T-helper 17 cell (primary cell): ENCODE measurements at places on chromosomes 3 and 15.

- DNase-seq: no peak
Measured at GRCh38 chr15:47551079-47551478, 166.2 kb upstream of the SEMA6D start.

- no peak for DNase-seq
Measured at GRCh38 chr15:98794748-98795147, 146.4 kb downstream of the IGF1R start.

- no peak for DNase-seq
Measured at GRCh38 chr3:8869613-8870012, 93.7 kb downstream of the RAD18 start.

DNA sequence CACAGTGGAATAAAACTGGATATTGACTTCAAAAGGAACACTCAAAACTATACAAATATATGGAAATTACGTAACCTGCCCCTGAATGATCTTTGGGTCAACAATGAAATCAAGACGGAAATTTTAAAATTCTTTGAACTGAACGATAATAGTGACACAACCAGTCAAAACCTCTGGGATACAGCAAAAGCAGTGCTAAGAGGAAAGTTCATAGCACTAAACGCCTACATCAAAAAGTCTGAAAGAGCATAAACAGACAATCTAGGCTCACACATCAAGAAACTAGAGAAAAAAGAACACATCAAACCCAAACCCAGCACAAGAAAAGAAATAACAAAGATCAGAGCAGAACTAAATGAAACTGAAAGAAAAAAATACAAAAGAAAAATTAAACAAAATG, 46.6 kb downstream of the DNAAF4 start:
- DNase-seq: no peak

GRCh38 chr3:53729618-53730017, 116.6 kb downstream of the CHDH start:
- DNase-seq: no peak

DNA sequence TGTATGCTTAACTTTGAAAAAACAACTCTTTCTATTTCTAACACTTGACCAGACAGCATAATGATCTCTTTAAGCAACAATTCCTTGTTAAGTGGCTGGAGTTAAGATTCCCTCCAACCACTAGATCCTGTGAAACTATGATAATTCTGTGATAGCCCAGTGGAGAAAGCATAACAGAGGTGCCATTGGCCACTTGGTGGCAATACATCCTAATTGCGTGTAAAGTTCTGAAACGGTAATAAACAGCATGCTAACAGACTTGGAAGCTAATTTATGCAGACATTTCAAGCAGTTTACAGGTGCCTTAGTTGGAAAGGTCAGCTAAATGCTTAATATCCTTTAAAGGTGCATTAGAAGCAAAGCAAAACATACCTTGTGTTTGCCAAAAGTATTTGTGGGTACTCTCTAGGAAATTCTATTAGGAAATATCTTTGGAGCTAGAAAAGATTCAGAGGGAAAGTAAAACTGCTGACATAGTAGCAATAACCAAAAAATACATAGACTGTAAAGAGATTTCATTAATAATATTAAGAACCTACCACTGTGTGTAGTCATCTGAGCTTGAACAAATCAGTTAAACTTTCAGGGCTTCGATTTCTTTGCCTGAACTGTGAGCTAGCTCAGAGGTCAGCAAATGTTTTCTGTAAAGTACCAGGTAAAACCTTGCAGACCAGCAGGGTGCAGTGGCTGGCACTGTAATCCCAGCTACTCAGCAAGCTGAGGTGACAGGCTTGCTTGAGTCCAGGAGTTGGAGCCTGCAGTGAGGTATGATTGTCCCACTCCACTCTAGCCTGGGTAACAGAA, 19.0 kb upstream of the CSTA start:
- no peak for DNase-seq

DNA sequence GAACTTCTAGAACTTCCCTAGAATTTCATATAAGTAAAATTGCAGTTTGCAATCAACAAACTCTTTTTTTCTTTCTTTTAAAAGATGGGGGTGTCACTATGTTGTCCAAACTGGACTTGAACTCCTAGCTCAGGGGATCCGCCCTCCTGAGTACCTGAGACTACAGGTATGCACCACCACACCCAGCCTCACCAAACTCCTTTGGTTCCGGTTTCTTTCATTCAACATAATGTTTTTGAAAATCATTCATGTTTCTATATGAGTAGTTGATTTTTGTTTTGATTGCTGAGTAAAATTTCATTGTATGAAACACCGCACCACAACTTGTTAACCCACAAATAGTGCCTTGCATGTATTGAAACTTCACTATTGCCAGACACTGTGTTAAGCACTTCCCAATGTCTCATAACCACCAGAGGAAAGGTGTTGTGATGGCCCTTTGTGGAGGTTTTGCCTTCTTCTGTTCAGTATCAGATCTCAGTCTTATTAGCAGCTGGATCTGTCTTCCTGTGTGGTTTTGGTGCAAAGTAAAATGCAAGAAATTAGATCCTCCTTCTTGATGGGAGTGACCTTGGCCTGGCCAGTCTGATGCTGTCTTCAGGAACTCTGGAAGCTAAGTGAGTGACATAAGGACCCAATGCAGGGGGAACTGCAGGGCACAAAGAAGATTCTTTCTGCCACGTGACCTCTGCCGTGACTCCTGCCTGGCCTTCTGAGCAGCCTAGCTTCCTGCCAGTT, 78.8 kb upstream of the UBE2E1 start:
- DNase-seq: no peak

GRCh38 chr15:34607832-34608231, 24.4 kb upstream of the GOLGA8B start:
- no peak for DNase-seq

- DNase-seq: no peak
Measured at GRCh38 chr3:31815006-31815405, 166.1 kb downstream of the OSBPL10 start.

- no peak for DNase-seq
Measured at GRCh38 chr15:50181201-50181968, 611 bp upstream of the SLC27A2 start.

DNA sequence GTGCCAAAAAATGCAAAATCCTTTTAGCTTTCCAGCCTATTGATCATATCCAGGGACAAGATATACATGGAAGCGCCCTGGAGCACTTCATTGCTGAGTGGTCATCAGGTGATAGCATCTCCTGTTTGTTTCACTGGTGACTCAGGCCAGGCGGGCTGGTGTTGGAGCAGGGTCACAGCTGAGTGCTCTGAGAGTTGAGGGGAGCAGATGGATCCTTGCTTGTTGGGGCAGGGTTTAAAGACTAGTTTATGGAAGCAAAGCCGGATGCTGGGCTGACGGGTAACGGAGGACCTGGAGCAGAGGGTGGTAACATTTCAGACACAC, 405.0 kb upstream of the TPM1 start:
- no peak for DNase-seq

DNA sequence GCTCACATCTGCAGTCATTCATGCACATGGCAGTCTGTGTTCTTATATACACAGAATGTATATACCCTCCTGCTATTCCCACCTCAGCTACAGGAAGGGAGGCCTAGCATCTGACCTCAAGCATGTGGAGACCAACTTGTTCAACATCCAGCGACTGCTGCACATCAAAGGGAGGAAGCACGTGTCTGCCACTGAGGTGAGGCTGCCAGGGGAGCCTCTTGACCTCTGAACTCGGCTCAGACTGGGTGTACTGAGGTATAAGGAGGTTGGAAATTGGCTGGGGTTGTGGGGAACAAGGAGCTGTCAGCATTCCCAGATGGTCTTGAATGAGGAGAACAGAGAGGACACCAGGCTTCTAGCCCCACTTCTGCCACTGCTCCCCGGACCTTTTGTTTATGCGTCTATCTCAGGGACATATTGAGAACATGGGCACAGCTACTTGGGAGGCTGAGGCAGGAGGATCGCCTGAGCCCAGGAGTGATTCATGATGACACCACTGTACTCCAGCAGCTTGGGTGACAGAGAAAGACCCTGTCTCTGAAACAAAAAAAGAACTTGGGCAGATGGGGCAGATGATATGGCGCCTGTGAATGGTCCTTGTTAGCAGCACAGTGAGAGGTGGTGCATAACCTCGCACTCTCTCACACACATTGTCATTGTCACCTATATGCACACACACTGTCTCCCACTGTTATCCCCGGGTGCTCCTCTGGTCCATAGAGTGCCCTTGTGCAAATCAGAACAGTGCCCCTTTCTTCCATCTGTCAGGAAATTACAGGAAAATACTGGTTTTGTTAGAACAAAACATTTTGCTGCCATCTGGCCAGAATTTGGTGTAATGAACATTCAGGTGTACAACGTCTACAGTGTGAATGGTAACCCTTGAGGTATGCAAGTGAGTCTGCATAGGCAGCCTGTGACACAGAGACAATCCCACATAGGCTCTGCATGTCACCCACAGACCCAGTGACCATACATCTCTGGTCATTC, 5.4 kb downstream of the VILL start:
- no peak for DNase-seq

DNA sequence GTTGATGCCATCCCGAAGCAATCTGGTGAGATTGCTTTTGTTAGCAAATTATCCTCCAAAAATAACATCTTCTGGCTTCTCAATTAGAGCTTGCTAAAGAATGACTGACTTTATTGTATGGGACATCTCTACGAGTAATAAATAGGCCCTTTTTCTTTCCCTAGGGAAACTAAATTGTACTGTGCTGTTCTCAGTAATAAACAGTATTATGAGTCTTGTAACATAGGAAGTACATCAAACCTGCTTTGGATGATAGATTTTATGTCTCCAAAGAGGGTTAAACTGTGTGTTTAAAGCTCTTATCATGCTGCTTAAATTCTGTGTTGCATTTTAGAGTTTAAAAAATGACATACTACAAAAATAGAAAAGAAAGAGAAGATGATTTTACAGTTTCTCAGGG, 153.4 kb upstream of the THRB start:
- DNase-seq: no peak

GRCh38 chr3:131883086-131883485, 151.7 kb downstream of the CPNE4 start:
- no peak for DNase-seq

DNA sequence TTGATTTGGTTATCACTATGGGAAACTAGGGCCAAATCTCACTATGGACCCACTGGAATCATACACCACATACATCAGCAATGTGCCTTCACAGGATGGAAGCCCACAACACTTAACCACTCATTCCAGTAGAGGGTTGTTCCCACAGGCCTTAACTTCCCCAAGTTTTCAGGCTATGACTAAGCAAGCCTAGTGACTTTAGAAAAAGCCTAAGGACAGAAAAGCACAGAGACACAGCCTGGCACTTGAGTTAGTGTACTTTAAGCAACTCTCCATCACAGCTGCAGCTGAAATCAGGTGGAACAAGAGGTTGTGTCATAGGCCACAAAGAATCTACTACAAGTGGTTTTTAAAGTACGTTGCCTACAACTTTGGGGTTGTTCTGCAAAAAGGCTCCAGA, 128.7 kb downstream of the LRRN1 start:
- DNase-seq: no peak

DNA sequence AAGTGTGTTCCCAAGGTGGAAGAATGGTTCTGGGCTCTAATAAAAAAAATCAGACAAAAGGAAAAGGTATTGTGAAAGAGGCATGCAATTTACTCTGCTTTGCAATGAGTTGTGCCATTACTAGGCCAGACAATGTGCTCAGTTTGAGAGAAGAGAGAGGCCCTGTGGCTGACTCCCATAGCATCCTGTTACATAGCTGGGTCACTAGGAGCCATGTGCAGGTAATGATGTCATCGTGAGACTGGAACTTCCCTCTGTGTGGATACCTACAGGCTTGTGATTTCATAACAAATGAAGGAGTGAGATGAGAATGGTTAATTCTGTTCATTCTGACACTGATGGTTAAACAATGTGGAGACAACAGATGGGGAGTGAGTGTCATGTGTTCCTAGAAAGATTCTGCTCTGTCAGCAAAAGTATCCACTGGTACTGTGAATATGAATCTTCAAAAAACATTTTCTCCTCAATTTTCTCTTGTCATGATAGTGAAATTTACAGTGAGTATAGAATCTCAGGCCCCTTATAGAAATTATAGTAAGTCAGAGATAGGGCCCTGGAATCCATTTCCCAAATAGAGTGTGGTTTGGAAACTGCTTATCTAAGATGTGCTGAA, 648.7 kb upstream of the DPPA4 start:
- DNase-seq: no peak

DNA sequence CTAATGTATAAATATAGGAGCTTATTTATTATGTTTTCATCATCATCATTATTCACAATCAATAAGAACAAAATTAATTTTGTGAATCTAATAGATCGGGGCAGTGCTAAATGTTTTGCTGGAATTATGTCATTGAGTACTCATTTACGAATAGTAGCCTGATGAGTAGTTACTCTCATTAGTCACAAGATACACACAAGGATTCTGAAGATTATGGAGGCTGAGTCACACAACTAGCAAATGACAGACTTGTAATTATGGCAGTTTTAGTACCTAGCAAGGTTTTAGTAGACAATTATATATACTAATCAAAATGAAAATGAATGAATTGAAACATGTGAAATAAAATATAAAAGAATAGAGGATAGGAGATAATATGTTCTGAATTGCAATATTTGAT, 954.2 kb downstream of the CADM2 start:
- DNase-seq: no peak

- no peak for DNase-seq
Measured at GRCh38 chr3:62749657-62750056, 125.6 kb downstream of the CADPS start.

DNA sequence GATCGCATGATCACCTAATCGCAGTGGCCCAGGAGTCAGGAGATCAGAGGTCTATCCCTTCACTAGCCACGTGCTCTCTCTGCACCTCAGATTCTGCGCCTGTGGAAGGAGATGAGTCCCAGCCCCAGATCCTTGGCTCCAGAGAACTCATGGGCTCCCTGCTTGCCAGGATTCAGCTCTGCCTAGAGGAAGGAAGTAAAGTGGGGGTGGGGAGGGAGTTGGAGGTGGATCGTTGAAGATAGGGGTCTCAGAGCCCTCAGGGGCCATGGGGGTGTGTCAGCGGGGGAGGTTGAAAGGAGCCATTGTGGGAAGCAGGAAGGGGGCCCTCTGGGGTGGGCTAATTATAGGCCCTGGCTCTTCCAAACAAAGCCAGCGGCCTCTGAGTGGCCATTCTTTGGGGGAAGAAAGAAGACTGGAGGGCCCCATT, 11.3 kb upstream of the STRA6 start:
- no peak for DNase-seq

GRCh38 chr15:63899193-63899592, 65.4 kb upstream of the HERC1 start:
- DNase-seq: no peak

GRCh38 chr15:72786676-72787345, 3.3 kb upstream of the ADPGK start:
- no peak for DNase-seq

GRCh38 chr3:36192901-36193300, 187.4 kb upstream of the STAC start:
- no peak for DNase-seq

DNA sequence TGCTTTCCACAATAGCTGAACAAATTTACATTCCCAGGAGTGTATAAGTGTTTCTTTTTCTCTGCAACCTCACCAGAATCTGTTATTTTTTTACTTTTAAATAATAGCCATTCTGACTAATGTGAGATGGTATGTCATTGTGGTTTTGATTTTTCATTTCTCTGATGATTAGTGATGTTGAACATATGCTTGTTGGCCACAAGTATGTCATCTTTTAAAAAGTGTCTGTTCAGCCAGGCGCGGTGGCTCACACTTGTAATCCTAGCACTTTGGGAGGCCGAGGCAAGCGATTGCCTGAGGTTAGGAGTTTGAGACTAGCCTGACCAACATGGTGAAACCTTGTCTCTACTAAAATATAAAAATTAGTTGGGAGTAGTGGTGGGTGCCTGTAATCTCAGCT, 619.3 kb downstream of the SI start:
- no peak for DNase-seq
